ENCODE measurements at places on chromosomes 6 and 20.

DNA sequence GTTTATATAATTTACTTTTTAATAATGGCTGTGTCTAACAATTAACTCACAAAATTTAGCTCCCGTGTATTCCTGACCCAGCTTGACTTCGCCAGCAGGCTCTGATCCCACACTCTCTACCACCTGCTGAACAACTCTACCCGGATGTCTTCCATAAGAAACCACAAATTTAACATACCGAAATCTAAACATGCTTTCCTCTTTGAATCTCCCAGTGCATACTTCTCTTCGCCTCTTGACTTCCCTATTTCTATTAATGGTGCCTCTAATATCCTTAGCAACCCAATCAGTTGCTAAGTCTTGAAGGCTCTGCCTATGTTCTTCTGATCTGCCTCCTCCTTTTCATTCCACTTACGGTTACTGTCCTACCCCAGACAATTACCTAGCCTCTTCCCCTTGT lies 4.6 kb upstream of the MYB start:
- no peak for DNase-seq

GRCh38 chr6:43095939-43096338 lies 19.8 kb downstream of the PTK7 start:
- DNase-seq, result no peak

DNA sequence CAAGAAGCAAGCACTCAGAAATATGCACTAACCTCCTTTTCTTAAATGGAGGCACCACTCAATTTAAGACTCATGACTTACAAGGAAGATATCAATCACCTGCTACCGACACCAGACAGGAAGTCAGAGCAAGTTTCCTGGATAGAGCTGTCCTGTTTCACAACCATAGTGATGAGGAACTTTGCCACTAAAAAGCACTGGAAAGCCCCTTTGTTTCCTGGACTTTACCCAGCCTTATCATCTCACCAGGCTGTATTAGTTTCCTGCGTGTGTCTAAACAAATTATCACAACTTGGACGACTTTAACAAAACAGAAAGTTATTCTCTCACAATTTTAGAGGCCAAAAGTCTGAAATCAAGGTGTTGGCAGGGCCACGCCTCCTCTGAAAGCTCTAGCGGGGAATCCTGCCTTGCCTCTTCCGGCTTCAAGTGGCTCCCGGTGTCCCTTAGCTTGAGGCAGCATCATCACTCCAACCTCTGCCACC lies 253.8 kb upstream of the STXBP5 start:
- no peak for DNase-seq

DNA sequence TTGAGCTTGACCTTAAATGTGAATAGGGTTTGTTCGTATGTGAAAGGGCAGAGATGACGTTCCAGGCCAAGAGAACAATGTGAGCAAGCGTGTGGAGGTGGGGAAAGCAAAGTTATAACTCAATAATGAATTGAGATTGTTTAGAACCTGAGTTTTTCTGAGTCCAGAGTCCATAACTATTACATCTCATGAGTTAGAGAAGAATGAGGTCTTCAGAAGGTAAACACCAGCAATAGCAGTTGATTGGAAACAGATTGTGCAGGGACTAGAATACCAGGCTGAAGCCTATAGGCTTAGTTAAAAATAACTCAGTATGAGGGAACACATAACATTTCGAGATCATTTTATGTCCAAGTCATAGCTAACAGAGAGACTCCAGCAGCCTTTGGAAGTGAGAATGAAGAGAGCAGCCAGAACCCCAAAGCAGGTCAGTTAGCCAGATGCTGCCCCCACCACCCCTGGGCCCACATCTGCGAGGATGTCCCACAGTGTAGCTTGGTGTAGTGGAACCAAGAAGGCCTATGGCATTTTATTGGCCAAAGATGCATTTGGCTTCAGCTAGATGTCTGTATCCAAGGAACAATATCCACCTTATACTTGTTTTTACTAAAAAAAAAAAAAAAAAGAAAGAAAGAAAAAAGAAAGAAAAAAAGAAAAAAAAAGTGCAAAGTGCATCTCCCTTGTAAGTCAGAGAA lies 121.7 kb downstream of the TNFRSF21 start:
- no peak for DNase-seq

GRCh38 chr6:3209114-3210023 lies 18.1 kb downstream of the TUBB2B start:
- no peak for DNase-seq

DNA sequence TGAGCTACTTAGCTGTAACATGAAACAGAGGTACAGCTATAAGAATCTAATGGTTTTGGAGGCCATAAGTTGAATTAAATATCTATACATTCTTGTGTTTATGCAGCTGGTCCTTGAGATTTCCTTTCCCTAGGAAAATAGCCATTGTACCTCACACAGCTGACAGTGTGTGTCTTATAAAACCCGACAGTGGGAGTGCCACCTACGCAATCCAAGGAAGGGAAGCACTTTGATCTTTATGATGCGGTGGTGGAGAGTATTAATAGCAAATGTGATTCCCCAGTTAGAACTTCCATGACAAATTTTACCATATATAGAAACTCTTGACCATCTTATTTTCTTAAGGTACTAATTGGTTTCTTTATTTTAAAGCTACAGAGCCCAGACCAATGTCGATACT lies 149.5 kb downstream of the TMEM200A start:
- no peak for DNase-seq

DNA sequence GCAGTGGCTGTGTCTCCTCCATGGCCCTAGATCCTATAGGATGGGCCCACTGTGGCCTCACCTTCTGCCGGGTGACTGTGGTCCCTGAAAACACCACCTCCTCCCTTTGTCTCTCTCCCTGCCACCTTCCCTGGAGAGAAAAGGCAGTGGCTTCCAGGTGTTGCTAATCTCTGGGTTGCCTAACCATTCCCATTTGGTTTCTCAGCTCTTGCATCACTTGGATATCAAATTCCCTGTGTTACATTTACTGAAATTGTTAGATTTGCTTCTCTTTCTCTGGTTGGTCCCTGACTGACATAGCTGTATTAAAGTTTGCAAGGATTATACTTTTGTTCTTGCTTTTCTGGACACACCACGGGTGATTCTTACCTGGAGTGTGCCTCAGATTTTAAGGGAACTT lies 9.3 kb upstream of the ZFP64 start:
- DNase-seq, result no peak

GRCh38 chr6:5425267-5425666 lies 164.0 kb downstream of the FARS2 start:
- no peak for DNase-seq

GRCh38 chr6:110656492-110656891 lies 158.8 kb downstream of the CDK19 start:
- DNase-seq, result no peak

DNA sequence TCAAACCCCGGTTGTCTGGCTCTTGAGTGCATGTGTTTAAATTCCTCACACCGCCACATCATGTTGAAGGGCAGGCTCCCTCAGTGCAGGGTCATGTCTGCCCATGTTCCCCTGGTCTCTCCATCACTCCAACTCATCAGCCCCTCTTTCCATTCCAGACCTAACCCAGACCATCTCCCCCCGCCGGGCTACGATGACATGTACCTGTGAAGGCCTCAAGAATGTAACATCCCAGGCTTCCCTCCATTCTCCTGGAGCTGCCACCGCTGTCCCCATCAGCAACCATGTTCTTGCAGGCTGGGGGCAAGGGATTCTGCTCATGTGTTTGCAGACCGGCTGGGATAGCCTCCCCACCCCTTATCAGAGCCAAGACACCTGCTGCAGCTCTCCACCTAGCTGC lies 19.9 kb downstream of the TMEM74B start:
- DNase-seq, result no peak

DNA sequence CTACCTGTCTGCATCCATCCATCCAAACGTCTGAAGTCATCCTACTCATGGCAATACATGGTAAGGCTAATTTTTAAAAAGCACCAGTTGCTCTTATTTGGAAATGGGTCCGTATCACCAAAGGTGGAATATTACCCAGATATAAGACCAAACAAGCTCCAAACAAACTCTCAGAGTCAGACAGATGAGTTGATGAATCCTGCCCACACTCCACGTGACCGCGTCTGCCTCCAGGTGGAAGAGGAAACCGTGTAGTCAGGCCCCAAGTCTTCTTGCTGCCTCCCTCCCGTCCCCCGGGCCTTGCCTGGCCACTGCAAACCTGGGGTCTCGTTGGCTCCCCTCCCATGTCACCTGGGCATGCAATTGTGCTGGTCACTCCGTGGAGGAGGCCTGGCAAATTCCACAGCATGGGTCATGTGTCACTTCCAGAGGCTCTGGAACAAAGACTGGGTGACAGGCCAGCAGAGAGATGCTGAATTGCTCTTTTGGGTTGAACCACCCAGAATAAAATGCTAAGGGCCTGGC lies 31.8 kb downstream of the CTCFL start:
- DNase-seq, result no peak

GRCh38 chr6:163668061-163668426 lies 253.5 kb downstream of the QKI start:
- peak; percentile 5 for DNase-seq

DNA sequence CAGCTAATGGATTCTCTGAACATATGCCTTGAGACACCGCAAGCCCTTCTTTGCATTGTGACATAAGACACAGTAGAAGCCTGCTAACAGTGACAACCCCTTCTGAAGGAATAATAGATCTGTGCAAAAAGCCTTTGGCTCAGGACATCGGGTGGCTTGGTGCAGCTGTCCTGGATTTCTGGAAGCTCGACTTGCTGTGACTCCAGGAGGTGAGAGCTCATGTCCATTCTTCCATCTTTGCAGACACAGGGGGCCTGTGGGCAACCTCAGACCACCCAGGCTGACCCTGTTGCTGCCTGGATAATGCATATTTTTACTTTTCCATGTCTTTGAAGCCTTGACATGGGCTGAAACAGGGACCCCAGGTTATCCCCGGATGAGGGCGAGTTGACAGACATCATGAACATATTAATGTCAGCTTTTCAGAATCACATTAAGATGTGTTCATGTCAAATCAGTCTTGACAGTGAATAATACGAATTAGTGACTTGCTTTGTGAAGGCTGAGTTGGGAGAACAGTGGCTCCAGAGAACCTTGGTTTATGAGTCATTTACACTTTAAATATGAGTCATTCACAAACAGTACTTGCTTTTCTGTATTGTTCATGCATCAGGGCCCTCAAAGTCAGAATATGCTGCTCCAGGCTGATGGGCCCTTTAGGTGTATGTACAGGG lies 66.8 kb upstream of the IYD start:
- DNase-seq, result no peak

DNA sequence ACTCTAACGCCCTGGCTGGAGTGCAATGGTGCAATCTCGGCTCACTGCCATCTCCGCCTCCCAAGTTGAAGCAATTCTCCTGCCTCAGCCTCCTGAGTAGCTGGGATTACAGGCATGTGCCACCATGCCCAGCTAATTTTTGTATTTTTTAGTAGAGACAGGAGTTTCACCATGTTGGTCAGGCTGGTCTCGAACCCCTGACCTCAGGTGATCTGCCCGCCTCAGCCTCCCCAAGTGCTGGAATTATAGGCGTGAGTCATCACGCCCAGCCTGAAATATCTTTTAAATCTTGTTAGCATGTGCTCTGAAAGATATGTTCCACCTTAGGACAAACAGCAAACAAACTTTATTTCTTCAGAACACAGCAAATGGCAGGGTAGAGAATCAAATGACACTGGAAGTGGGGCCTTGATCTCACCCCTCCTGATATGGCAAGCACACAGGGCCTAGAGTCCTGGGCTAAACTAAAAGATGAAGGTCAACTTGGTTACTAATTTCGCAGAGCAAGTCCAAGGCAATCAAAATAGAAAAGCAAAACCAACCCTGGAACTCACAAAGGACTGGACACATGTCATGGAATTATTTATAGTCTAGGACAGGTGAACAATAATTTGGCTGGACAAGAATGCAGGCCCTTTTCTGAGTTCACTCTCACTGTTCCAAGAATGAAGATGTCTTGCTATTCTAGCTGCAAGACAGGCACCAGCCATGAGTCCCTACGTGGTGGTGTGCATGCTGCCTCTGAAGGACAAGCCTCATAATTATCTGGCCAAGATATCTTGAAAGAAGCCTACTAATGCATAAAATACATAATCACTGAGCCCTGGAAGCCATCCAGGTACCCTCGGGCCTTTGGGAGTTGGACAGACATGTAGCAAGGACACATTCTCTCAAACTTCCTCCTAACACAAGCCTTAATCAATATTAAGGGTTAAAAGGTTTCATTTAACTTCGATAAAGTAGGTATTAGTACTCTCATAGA lies 35.6 kb downstream of the B4GALT5 start:
- no peak for DNase-seq

DNA sequence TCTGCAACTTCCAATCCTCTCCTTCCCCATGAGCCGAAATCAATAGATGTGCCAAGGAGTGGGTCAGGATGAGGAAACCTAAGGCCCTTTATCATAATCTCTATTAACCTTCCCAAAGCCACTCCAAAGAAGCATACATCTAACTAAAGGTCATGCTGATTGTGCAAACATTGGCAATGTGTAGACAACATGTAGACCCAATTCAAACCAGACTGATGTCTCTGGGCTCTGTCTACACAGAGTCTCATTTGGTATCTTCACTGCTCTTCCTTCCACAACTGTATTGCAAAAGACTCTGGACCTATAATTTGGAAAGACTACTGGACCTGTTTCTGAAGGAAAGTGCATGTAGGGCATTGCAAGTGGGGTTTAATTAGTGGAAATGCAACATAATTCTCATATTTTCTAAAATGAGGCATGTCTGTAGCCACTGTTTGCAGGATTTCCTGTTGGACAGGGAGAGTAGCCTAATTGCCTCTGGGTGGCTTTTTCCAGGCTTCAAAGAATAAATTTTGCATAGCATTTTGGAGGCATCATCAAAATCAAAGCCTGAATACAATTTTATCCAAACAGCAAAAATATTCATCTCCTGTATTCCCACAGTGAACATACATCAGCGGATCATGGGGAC lies 35.0 kb upstream of the MLIP start:
- no peak for DNase-seq

- DNase-seq, result no peak
Measured at GRCh38 chr6:122610690-122611455, 668 bp downstream of the PKIB start.

GRCh38 chr6:105746130-105746505 lies 340.0 kb upstream of the PRDM1 start:
- DNase-seq, result no peak

DNA sequence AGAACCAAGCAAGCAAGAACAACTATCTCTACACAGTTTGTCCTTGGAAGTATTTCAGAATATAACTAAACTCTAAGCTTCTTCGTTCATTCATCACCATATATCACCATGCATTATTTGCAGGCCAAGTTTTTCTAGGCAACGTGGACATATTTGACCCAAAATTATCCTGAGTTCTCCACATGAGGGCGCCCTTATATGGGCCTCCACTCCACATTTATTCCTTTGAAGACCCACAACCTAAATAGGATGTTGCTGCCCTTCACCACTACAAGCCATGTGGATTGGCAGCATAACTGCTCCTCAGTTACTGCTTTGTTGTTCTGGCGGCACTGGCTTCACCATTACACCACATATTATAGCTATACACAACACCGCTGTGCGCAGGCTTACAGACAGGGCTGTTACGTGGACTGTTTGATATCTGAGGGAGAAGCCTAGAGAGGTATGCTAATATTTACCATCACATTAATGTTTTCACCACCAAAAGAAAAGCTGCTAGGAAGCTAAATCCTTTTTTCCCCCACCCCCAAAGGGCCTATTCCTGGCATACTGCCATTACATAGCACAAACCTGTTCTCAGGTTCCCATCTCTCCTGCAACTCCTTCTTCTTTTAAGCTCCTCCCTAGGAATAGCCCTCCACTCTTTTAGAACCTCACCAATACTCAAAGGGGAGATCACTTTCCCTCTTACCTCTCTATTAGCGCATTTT lies 411.7 kb downstream of the C6orf118 start:
- no peak for DNase-seq

GRCh38 chr6:41073968-41074691 lies 1.4 kb downstream of the NFYA start:
- DNase-seq, result no peak

- no peak for DNase-seq
Measured at GRCh38 chr6:125528621-125529041, 220.8 kb upstream of the HEY2 start.
